Right cardiac atrium (tissue), 5 donors: ENCODE measurements at places on chromosomes 7 and 10. TPM values are rescaled to one million over a fixed set of nuclear protein-coding genes. Genes with fewer than 3 reads are reported as not detected.

NPSR1 gene
- not detected for polyA plus RNA-seq

SORCS3 gene
- polyA plus RNA-seq = 0.07 TPM

DNA sequence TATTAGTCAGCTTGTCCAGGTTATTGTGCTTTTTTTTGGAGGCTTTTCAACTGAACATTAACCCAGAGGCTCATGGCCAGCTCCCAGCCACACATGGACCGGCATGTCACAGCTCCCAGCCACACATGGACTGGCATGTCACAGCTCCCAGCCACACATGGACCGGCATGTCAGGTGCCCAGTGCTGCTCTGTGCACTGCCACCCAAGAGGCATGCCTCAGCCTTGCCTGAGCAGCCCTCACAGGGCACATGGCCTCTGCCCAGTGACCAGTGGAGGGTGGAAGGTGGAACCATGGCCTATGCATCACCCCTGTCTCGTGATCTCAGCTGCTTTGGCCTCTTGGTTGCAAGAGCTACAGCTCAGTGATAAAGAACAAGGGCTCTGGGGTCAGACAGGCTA lies 119.8 kb downstream of the OAT start:
- DNase-seq = no peak

ZNF511 gene
- 60.8 TPM for polyA plus RNA-seq

GRCh38 chr10:50648935-50649227 lies 25.1 kb upstream of the SGMS1 start:
- no peak for DNase-seq

ASZ1 gene
- not detected for polyA plus RNA-seq

GRM3 gene
- 0.05 TPM for polyA plus RNA-seq
